ENCODE measurements at places on chromosomes 7 and 10.

GRCh38 chr7:93235541-93235940 is 3.4 kb downstream of the VPS50 start:
- DNase-seq = no peak

DNA sequence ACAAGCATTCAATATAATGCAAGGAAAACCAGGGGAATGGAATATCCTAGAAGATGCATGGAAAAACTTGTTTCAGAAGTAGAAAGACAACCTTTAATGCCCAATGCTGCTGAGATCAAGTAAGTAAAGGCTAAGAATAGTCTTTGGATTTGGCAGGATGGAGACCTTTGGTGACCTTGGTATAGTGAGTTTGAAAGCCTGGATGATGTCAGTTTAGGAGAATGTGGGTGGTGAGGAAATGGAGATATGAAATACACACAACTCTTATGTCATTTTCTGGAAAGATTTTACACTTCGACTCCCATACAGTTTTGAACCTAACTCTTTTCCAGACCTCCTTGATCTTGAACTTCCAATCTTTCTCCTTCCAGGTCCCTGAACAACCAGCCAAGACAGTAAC is 185.7 kb downstream of the TFEC start:
- DNase-seq = no peak

DNA sequence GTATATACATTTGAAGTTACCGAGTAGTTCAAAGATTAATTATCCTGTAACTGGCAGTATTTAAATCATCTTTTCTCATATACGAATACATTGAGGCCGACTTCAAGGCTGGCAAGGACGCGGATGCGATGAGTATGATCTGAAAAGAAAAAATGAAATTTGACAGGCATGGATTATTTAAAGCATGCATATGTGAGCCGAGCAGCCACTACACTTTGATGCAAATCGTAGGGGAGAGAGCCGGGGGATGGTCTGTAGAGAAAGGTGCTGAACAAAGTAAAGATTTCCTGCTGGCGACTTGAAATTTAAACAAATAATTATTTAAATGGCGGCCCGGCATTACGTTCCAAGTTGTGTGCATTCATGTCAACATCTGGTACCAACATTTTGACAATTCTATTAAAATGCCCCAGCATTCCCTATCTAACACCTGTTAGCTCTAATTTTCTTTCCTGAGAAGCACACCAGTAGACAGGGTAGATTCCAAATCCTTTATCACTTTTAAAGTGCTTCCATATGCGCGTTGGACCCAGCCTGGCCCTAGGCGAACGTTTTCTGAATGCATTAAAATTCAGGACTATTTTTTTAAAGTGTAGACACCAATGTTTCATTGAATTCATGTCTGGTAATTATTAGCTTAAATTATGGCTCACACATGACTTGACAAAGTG is 188.7 kb downstream of the EMX2 start:
- no peak for DNase-seq

DNA sequence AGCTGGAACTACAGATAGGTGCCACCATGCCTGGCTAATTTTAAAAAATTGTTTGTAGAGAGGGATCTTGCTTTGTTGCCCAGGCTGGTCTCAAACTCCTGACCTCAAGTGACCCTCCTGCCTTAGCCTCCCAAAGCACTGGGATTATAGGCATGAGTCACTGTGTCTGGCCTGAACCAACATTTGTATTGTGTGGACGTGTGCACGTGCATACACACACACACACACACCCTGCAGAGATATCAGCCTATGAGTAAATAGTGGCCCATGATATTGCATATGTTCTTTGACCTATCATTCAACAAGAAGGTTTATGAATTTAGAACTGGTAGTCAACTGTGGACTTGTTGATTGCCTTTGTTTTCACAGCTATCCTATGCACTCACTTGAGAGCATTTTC is 161.6 kb downstream of the BAMBI start:
- no peak for DNase-seq

All from inflammatory macrophage (primary cell).